ENCODE measurements at places on chromosomes 2 and 18.

- DNase-seq: peak; percentile 67
- H3K27ac ChIP-seq: no peak overlapping the region
- peaks cover 43% of the 10 kb centered on the region for H3K27me3 ChIP-seq
- peaks cover 8% of the 10 kb centered on the region for H3K4me1 ChIP-seq
- H3K36me3 ChIP-seq: no peaks in the 10 kb centered on the region
- H3K4me3 ChIP-seq: no peak overlapping the region
These were observed 65.4 kb upstream of the HNRNPA3 start for GRCh38 chr2:177147093-177147694.

DNA sequence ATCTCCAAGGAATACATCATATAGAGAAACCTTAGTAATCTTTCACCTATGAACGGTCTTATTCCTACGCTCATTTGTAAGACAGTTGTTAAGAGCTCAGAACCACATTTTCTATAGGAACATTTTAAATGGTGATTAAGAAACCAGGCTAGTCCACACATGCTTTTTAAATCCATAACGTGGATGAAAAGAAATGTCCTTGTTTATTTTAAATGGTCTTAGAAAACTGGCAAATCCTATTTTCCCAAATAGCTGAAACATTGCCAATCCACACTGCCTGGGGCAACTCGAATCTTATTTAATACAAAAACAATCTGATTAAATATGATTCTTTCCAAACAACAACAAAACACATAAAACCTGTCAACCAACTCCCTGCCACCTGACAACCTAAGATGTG, 23.7 kb downstream of the METTL8 start:
- no peaks in the 10 kb centered on the region for H3K27me3 ChIP-seq
- H3K36me3 ChIP-seq: no peaks in the 10 kb centered on the region
- no peak for DNase-seq
- no peak overlapping the region for H3K4me3 ChIP-seq

GRCh38 chr2:217183471-217183870, 323.6 kb upstream of the TNP1 start:
- H3K27ac ChIP-seq: no peak overlapping the region
- H3K4me3 ChIP-seq: no peak overlapping the region
- DNase-seq: no peak
- no peaks in the 10 kb centered on the region for H3K4me1 ChIP-seq
- H3K27me3 ChIP-seq: peaks cover 3% of the 10 kb centered on the region

DNA sequence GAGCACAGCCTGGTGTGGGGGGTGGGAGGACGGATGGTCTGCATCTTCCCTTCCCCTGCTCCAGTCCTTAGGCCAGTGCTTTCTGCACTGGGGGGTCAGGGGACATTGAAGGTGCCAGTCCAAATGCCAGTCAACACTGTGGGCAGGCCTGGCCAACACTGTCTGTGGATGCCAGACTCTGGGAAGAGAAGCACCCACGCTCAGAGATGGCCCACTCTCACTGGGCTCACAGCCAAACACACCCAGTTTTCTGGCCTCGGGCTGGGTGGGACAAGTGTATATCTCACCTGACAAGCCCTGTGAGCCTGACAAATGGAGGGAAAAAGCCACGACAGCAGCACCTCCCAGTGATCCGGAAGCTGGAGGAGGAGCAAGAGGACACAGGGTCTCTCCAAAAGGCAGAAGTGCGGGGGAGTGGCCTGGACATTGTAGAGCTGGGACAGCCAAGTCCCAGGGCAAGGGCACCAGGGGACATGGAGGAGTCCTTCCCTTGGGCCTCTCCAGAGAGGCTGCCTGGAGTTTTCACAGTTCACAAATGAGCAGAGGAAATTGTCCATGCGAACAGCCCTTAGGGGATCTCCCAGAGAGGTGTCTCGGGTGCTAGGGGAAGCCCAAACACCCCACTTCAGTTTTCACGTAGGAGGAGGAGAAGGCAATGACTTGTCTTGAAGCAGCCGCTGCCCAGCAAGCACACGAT, 79.3 kb downstream of the SDC1 start:
- peaks cover 18% of the 10 kb centered on the region for H3K4me1 ChIP-seq
- DNase-seq: peak; percentile 26
- no peak overlapping the region for H3K27ac ChIP-seq
- H3K4me3 ChIP-seq: no peak overlapping the region
- no peaks in the 10 kb centered on the region for H3K36me3 ChIP-seq

GRCh38 chr2:161976917-161977316, 97.1 kb downstream of the DPP4 start:
- H3K4me1 ChIP-seq: no peaks in the 10 kb centered on the region
- H3K27ac ChIP-seq: no peak overlapping the region
- no peaks in the 10 kb centered on the region for H3K27me3 ChIP-seq
- DNase-seq: no peak
- H3K36me3 ChIP-seq: no peaks in the 10 kb centered on the region

DNA sequence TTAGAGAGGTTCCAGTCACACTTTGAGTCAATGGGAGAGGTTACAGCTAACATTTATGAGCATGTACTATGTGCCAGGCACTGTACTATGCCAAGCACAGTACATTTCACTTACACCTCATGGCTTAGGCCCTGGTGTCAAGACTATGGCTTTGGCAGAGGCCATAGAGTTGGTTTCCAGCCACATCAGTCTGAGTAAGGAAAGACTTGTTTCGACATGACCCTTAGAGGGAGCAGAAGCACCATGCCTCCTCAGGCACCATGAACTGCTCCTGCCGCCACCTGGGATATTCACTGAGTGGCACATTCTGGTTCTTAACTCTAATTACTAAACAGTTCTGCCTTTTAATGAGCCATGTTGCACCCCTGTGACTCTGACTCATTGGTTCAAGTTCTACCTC, 12.7 kb downstream of the DGUOK start:
- H3K4me1 ChIP-seq: no peaks in the 10 kb centered on the region
- no peak for DNase-seq
- H3K4me3 ChIP-seq: no peak overlapping the region

DNA sequence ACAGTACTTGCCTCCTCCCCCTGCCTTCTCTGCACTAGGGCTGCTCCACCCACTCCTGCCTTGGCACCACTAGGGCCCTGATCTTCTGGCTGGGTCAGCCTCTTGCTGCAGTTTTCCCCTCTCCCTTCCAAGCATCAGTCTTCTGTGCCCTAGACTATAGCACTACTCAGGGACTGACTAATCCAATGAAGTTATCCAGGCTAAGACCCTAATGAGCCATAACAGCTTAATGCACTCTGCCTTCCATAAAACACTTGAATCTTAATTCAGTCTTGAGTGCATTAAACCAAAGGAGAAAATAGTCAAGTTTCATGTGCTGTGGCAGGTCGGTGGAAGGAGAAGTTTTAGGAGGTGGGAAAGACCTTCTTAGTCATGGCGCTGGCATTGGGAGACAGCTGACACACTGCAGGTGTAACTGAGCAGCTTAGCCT, 95.7 kb downstream of the BIN1 start:
- no peak for DNase-seq
- H3K36me3 ChIP-seq: no peaks in the 10 kb centered on the region
- no peak overlapping the region for H3K27ac ChIP-seq
- no peaks in the 10 kb centered on the region for H3K27me3 ChIP-seq
- H3K4me1 ChIP-seq: peaks cover 5% of the 10 kb centered on the region

DNA sequence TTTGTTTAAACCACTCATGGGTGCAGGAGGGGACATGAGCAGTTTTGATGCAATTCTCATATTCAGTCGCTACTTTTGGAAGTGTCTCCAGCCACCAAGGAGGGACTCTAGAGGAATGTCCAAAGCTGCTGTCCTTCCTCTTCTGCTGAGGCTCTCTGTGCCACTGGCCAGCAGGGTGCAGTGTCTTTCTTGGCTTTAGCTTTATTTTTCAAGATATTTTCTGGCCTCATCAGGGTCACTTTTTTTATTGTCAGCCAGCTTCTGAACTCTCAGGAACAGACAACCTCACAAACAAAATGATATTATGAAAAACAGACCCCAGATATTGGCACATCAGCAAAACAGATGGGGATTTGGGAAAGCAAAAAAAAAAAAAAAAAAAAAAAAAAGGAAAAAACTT, 289.3 kb upstream of the ZSWIM2 start:
- H3K27ac ChIP-seq: no peak overlapping the region
- H3K4me1 ChIP-seq: no peaks in the 10 kb centered on the region
- H3K36me3 ChIP-seq: no peaks in the 10 kb centered on the region
- no peak overlapping the region for H3K4me3 ChIP-seq
- peak; percentile 41 for DNase-seq

GRCh38 chr2:60745330-60745729, 10.7 kb upstream of the PAPOLG start:
- no peak overlapping the region for H3K27ac ChIP-seq
- no peaks in the 10 kb centered on the region for H3K4me1 ChIP-seq
- no peaks in the 10 kb centered on the region for H3K27me3 ChIP-seq
- no peaks in the 10 kb centered on the region for H3K36me3 ChIP-seq
- H3K4me3 ChIP-seq: no peak overlapping the region
- DNase-seq: no peak

DNA sequence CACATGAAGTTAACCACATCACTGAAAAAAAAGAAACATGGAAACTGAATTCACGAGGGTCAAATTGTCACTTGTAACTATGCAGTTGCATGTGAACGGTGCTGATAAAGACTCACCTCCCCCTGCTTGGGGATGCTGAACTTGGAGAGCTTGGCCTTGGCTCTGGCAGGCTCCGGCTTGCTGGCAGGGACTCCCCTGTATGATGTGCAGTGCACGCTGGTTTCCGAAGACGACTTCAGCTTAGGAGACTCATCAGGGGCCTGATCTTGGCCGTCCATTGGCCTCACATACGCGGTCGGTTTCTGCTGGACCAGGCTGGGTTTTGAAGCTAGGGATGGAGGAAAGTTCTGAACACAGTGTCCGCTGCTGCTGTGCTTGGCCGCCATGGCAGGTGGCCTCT, 135.9 kb downstream of the AFF3 start:
- no peak overlapping the region for H3K27ac ChIP-seq
- no peaks in the 10 kb centered on the region for H3K36me3 ChIP-seq
- no peak for DNase-seq
- no peaks in the 10 kb centered on the region for H3K27me3 ChIP-seq
- H3K4me1 ChIP-seq: peaks cover 19% of the 10 kb centered on the region
